ENCODE measurements at places on chromosomes 11 and 22. TPM values are rescaled to one million over a fixed set of nuclear protein-coding genes. Genes with fewer than 3 reads are reported as not detected.

GRCh38 chr11:46664612-46665011, 35.8 kb downstream of the ARHGAP1 start:
- DNase-seq = no peak

DNA sequence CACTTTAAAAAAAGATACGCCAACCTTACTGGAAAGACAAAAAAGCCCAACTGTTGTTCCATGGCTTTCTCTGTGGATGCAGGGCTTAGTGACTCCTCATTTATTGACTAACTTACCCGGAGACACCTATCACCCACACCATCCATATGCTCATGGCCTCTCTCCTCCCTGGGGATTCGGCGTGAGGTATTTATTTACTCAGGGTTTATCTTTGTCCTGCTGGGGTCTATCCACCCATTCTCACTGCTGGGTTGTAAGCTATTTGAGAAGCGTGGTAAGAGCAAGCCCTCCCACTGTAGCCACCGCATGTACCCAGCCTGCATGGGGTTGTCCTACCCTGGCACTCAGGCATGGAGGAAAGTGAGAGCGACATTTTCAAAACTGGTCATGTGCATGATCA, 93.6 kb downstream of the NELL1 start:
- no peak for DNase-seq

DNA sequence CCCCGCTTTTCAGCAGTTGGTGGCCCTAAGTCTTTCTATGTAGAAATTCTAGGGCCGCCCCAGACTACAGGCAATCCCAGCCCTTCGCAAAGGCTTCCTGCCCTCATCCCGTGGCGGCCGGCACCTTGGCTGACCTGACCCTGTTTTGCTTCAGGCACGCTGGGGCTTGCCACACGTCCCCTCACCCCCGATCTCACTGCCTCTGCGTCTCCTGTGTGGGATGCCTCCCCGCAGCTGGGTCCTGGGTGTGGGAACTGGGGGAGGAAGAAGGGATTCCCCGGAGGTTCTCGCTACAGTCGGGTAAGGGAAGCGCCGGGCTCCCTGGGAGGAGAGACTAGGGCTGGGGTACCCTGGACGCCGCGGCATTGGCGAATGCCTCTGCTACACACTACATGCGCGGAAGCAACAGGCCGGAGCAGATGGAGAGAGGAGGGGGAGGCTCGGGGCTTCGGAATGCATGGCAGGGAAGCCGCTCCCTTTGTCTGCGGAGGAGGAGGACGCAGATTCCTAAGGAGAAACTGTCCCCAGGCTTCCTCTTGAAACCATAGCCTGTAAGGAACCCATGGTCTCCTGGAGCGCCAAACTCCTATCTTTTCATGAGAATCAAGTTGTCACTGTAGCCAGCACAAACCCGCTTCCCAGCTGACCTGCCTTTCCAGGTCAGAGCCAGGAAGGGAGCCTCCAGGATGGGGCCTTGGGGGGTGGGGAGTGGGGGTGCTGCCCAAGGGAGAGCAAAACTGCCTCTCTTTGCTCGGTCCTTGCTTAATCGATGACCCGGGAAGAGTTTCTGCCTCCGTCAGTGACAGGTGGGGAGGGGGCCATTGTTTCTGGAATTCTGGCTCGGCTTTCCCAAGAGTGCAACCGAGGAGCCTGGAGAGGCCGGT, 1.4 kb downstream of the DTX4 start:
- peak; percentile 23 for DNase-seq

GRCh38 chr11:126174816-126175215, 36.6 kb downstream of the RPUSD4 start:
- DNase-seq = no peak

The FOLH1 gene
- under 0.01 TPM for total RNA-seq

- no peak for DNase-seq
These were observed 93.2 kb downstream of the FAR1 start for GRCh38 chr11:13761716-13762115.

DNA sequence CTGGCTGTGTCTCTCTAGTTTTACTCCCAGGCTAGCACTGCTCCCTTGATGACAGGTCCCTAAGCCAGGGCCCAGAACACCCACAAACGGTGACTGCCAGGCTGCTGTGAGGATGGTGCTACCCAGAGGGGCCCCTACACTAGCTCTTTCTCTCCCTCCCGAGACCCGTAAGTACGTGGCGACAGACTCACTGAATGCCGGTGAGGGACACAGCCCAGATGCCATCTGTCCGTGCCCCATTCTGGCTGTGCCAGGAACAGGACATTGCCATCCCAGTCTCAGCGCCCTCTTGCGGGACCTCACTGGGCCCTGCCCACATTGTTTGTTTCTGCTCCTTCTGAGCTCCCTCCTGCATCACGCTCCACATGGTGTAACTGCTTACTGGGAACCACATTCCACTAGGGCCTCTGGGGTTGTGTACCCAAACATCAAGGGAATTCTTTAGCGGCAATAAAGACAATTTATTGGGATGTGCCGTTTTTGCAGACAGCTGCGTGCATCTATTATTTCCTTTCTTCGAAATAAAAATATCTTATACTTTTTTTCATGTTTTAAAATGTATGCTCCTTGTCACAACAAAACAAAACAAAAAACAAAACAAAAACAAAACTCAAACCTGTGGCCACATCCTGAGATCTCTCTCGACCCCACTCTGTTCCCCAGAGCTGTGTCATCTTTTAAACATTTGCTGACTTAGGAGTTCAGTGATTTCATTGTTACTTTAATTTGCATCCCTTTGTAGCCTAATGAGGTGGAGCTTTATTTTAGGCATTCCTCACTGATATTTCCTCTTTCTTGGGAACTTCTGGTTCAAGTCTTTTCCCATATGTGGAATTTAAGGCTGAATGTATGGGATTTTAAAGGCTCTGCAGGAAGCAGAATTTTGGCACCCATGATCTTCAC, 4.4 kb upstream of the TPCN2 start:
- DNase-seq = peak; percentile 28

- DNase-seq = peak; percentile 89
These were observed 3.5 kb downstream of the ESAM start for GRCh38 chr11:124758355-124759265.

DNA sequence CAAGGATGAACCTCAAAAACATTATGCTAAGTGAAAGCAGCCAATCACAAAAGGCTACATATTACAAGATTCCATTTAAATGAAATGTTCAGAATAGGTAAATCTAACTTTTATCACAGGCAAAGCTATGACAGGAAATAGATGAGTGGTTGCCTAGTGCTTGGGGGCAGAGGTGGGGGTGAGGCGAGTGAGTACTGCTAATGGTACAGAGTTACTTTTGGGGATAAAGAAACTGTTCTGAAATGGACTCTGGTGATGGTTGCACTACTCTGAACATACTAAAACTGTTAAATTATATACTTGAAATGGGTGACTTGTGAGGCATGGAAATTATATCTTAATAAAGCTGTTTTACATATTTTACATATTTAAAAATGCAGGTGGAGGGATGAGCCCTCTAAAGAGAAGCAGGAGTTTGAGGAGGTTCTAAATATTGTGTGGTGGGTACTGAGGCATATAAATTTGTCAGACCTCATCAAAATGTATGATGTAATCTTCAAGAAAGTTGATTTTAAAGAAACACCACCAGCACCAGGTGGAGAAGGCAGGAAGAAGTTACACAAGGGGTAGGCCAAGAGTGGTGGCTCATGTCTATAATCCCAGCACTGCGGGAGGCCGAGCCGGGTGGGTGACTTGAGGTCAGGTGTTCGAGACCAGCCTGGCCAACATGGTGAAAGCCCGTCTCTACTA, 3.6 kb downstream of the SLC43A1 start:
- DNase-seq = no peak

DNA sequence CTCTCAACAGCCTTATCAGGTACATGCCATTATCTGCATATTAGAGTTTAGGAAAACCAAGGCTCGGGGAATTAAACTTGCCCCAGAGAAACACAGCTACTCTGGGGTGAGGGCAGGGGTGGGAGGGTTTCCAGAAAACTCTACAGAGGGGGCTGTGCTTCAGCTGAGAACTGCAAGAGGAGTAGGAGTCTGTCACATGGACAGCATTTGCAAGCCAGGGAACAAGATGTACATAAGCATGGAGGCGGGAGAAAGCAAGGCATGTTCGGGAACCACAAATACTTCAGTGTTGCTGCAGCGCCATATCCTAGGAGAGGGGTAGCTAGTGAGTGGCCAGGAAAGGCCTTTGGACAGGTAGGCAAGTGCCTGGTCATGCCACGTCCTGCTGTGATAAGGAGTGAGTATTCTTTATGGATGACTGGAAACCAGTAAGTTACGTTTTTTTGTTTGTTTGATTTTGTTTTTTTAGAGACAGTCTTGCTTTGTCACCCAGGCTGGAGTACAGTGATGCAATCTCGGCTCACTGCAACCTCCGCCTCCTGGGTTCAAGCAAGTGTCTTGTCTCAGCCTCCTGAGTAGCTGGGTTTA, 57.2 kb downstream of the GRAMD1B start:
- DNase-seq = no peak

The SSTR3 gene
- not detected for total RNA-seq

The SLC35F2 gene
- 43.9 TPM for total RNA-seq

GRCh38 chr11:11856638-11857037, 14.9 kb downstream of the USP47 start:
- no peak for DNase-seq

DNA sequence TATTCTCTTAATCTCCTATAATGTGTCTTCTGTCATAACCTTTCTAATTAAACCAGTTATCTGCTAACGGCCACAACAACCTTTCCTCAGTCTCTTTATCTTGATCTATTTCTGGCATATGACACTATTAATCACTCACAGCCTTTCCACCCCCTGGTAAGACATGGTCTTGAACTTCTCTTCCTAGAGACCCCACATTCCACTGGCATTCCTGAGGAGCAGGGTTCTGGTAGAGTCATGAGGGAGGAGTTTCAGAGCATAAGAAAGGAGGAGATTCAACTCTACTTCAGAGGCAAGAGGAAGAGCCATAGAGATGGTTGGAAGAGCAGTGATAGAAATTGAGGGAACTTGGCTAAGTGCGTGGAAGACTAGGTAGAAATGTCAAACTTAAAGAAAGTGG, 325.6 kb downstream of the BLID start:
- DNase-seq = no peak

The PGA3 gene
- not detected for total RNA-seq

The OR52N2 gene
- total RNA-seq = not detected

- DNase-seq = no peak
These were observed at the start of gene SLN for GRCh38 chr11:107711861-107712755. Gene SLN (minus strand): TSS chr11:107712056.

DNA sequence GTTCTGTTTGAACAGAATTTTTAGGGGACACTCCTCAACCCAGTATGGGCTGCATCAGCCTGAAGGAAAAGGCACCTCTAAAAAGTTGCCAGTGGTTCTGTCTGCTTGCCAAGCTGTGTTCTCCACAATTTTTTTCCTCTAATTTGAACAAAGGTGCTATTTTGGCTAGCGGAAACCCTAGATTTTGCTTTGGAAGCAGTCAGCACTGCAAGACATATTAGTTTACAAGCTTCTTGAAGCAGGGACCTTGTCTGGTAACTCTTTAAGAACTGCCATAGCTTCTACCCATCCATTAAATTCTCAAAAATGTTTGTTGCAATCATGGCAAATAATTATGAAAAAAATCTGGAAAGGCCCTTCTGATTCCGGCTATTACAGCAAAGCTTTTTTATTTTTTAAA, 75.6 kb upstream of the HEPHL1 start:
- DNase-seq = no peak

- peak; percentile 82 for DNase-seq
These were observed 42.0 kb downstream of the FAM83F start for GRCh38 chr22:40036591-40037225.

- no peak for DNase-seq
These were observed 68.0 kb downstream of the ETS1 start for GRCh38 chr11:128519338-128519737.

DNA sequence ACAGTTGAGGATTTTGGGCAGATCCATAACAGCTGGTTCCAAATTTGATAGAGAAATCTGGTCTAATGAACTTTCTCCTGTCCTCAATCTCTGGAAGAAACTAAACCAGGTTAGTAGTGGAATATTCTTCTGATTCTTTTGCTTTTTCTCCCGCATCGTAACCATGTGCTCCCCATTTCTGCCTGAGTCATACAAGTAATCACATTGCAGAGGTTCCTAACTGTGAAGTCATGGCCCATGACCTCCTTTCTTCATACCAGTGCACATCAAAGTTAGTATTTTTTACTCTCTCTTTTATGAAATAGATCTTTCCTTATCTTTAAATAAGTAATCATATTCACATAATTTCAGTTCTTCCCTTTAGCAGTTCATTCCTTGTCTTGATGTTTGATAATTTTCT, 249.0 kb downstream of the DYNC2H1 start:
- no peak for DNase-seq

DNA sequence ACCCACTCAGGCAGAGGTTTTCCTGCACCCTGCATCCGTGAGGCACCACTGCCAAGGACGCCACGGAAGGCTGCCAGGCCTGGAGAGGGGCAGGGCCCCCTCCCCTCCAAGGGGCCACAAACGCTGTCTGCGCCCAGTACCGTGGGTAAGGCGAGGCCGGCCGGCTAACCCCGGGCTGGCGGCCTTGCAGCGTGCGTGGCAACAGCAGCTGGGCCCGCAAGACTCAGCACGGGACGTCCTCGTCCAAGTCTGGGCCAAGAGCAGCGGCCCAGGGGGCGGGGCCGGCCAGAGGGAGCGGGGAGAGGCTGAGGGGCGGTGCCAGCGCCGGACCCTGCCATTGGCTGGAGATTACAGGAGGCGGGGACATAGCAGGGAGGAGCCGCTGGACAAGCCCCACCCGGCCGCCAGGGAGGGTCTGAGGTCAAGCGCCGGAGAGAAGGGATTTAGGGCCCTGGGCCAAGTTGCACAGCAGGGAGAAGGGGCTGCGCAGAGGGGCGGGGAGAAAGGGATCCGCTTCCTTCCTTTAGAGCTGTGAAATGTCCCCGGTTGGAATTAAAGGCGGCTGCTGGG, 16.0 kb downstream of the SLC43A1 start:
- peak; percentile 78 for DNase-seq

DNA sequence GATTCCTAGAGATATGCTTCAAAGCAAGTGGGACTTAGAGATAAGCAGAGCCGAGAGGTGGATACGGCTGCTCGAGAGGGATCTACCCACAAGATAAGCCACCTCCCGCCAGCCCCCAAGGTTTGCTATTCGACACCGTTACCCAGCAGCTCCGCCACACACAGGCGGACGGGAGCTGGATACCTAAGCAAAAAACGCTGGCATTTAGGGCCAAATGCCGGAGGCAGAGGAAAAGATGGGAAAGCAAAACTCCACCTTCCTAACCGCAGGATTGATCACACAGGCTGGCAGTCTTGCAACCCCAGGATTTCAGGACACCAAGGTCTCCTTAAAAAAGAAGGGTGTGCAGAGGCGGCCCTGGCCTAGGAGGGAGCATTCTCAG, 709 bp downstream of the FTH1 start:
- no peak for DNase-seq

The CCDC116 gene
- total RNA-seq = 0.13 TPM

DNA sequence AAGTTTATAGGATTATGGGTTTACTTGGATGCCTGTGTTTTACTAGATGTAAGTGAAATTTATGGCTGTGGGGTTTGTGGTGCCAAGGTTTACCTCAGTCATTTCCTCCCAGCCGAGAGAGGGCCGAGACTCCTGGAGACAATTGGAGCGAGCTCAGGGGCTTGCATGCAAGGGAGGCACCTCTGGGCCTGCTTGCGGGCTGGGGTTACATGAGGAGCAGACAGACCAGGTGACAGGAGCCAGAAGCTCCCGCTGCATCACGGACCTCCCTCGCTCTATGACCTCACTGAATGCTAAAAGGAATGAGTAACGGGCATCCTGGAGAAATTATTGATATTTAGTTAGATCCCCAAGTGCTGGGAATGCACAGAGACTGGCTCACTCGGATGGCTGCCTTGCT, 275.2 kb upstream of the KIRREL3 start:
- no peak for DNase-seq

- peak; percentile 23 for DNase-seq
These were observed 92.2 kb downstream of the BRD1 start for GRCh38 chr22:49735411-49735900.
